ENCODE measurements at places on chromosomes 1 and 21. TPM values are rescaled to one million over a fixed set of nuclear protein-coding genes. Genes with fewer than 3 reads are reported as not detected.

VANGL1 gene
- 14.4 TPM for total RNA-seq

GRCh38 chr1:172630868-172631267, 28.0 kb upstream of the FASLG start:
- H3K27ac ChIP-seq: no peak overlapping the region
- no peaks in the 10 kb centered on the region for H3K36me3 ChIP-seq
- H3K4me3 ChIP-seq: no peak overlapping the region
- no peaks in the 10 kb centered on the region for H3K4me1 ChIP-seq
- no peaks in the 10 kb centered on the region for H3K27me3 ChIP-seq

GRCh38 chr21:21996891-21997290, 998.7 kb downstream of the NCAM2 start:
- no peaks in the 10 kb centered on the region for H3K4me1 ChIP-seq
- no peaks in the 10 kb centered on the region for H3K36me3 ChIP-seq
- no peak for DNase-seq
- H3K4me3 ChIP-seq: no peak overlapping the region
- no peak overlapping the region for H3K27ac ChIP-seq
- H3K27me3 ChIP-seq: no peaks in the 10 kb centered on the region

- no peaks in the 10 kb centered on the region for H3K36me3 ChIP-seq
- H3K4me3 ChIP-seq: no peak overlapping the region
- H3K27me3 ChIP-seq: peaks cover 20% of the 10 kb centered on the region
- no peak for DNase-seq
- no peak overlapping the region for H3K27ac ChIP-seq
- peaks cover 2% of the 10 kb centered on the region for H3K4me1 ChIP-seq
These were observed 26.9 kb upstream of the H6PD start for GRCh38 chr1:9207715-9208114.

- H3K27ac ChIP-seq: no peak overlapping the region
- no peak overlapping the region for H3K4me3 ChIP-seq
- peaks cover 9% of the 10 kb centered on the region for H3K4me1 ChIP-seq
- H3K36me3 ChIP-seq: no peaks in the 10 kb centered on the region
- no peak for DNase-seq
These were observed 64.9 kb upstream of the SYT6 start for GRCh38 chr1:114218361-114219171.

GRCh38 chr1:30774550-30775432, 17.2 kb upstream of the LAPTM5 start:
- no peak overlapping the region for H3K4me3 ChIP-seq
- no peaks in the 10 kb centered on the region for H3K36me3 ChIP-seq
- H3K27me3 ChIP-seq: no peaks in the 10 kb centered on the region
- H3K27ac ChIP-seq: no peak overlapping the region
- H3K4me1 ChIP-seq: no peaks in the 10 kb centered on the region

All from GM23338 (cell line).